ENCODE measurements at places on chromosomes 5 and 9.
A peak's percentile ranks its signal among the peaks of the same experiment; 100 is the strongest.

DNA sequence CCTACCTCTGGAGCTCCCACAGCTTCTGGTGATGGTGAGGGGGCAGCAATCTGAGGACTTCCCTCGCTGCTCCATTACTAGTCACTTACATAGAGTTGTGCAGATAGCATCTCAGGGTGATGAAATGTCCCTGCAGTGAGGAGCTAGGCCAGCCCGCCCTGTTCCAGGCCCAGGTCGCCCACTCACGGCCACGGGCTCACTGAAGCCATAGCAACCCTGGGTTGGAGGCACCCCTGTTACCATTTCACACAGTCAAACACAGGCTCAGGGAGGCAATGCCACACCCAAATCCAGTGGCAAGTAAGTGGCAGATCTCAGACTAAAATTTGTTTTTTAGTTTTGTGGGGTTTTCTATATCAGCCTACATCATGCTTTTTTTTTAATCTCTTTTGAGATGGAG is 19.6 kb downstream of the SH2D3C start:
- no peak for DNase-seq

GRCh38 chr9:26292943-26293342 is 599.7 kb downstream of the CAAP1 start:
- no peak for DNase-seq

GRCh38 chr9:89865981-89866380 is 261.2 kb downstream of the GADD45G start:
- DNase-seq = no peak

- DNase-seq = no peak
Measured at GRCh38 chr5:110377361-110377760, 349.1 kb downstream of the TMEM232 start.

DNA sequence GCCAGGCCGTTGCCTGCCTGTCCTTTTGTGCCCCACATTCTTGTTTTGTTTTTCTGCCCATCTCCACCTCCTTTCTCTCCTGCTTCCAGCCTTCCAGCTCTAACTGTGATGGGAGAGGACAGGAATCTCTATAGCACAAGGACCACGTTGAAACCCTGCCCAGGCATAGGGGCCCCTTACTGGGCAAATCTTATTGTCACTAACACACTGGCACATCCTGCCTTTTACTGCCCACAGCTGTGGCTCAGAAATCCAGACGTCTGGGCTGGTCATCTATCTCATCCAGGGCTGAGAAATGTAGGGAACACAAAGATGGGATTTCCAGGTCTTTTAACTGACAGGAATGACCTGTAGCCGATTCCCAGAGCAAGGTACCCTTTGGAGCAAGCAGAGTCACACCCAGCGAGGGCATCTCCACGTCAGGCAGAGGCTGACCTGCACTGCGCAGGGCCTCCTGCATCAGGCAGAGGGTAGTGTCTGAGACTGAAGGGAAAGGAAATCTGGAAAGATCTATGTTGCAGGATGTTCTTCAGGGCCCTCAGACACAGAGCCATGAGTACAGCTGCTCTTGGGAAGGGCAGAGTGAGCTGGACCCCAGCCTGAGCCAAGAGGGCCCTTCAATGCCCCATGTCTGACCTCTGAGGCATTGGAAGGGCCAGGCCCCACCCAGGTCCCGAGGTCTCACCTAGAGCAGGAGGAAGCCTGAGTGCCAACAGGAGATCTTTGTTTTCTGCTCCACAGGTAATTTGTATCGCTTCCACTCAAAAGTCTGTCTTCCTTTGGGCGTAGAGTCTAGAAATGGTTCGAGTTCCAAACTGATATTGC is 278.8 kb downstream of the FSTL4 start:
- no peak for DNase-seq

DNA sequence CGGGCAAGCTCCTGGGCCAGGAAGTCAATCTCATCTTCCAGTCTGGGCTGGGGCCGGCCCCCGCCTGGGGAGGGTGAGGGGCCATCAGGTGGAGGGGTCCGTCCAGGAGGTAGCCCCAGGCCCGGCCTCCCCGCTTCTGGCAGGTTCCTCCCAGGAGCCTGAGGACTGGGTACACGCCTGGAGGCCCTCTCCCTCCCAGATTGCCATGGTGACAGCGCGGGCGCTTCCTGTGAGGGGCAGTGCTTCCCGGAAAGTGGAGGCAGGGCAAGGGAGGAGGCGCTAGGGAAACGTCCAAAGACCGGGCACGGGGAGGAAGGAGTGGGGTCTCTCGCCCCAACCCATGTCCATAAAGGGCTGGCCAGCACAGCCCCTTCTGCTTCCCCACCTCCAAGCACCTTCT is 4.9 kb downstream of the NPDC1 start:
- DNase-seq = no peak

GRCh38 chr5:139454568-139455290 is 7.8 kb downstream of the ECSCR start:
- no peak for DNase-seq

- no peak for DNase-seq
Measured at GRCh38 chr5:4833104-4833738, 306.9 kb upstream of the ADAMTS16 start.

- DNase-seq = no peak
Measured at GRCh38 chr5:174503461-174504265, 220.7 kb upstream of the MSX2 start.

- peak; percentile 1 for DNase-seq
Measured at GRCh38 chr5:125336401-125336800, 590.0 kb upstream of the ZNF608 start.

DNA sequence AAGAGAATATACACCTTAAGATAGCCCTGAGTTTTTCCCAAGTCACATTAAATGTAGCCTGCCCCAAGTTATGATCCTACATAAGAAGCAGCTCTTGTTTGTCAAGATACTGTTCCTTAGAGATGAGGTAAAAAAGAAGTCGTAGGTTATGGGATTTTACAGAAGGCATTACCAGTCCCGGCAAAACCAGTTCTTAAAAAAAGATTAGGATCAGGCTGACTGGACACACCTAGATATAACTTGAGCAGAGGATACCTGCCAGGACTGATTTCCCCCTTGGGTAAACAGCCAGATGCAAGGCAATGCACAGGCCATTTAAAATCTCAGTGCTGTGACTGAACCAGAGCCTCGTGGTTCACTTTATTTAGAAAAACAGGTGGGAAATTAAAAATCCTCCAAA is 14.1 kb upstream of the SEMA5A start:
- no peak for DNase-seq
